ENCODE measurements at places on chromosomes 1 and 21.

GRCh38 chr1:206460836-206461426 is 9.3 kb upstream of the IKBKE start:
- peak; percentile 31 for DNase-seq

GRCh38 chr1:183360473-183360872 is 57.7 kb downstream of the NMNAT2 start:
- no peak for DNase-seq

- DNase-seq = no peak
Measured at GRCh38 chr1:225260319-225260718, 167.5 kb downstream of the LBR start.

DNA sequence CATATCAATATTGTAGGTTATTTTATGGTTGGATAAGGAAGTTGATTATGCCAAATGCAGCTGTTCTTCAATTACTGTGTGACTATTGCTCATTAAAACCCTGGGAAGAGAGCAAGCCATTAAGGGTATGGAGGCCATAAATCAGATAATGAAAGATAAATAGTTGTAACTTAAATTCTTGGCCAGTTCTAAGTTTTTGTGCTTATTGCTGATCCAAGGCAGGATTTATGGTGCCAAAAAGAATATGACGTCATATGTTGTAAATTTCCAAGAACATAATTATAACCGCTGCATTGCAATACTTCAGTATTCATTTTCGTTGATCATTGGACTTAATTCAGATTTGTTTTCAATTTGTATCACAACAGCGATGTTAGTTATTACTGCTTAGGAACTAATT is 211.6 kb downstream of the LRRC40 start:
- no peak for DNase-seq

DNA sequence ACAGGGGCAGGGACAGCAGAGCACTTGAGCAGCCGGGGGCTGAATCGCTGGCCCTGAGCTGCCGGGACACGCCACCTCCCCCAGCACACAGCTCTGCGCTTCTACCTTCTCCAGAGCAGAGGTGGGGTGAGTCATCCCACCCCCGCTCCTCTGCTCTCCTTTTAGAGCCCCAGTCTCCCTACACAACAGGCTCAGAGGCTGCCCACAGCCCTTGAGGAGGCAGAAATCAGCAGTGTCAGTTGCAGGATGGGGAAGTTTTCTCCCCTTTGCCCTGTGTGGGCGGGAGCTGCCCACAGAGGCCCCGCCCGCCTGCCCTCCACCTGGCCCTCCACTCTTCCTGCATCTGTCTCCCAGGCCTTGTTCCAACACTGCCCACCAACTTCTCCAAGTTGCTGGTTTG is 94.6 kb downstream of the STUM start:
- DNase-seq = peak; percentile 98

DNA sequence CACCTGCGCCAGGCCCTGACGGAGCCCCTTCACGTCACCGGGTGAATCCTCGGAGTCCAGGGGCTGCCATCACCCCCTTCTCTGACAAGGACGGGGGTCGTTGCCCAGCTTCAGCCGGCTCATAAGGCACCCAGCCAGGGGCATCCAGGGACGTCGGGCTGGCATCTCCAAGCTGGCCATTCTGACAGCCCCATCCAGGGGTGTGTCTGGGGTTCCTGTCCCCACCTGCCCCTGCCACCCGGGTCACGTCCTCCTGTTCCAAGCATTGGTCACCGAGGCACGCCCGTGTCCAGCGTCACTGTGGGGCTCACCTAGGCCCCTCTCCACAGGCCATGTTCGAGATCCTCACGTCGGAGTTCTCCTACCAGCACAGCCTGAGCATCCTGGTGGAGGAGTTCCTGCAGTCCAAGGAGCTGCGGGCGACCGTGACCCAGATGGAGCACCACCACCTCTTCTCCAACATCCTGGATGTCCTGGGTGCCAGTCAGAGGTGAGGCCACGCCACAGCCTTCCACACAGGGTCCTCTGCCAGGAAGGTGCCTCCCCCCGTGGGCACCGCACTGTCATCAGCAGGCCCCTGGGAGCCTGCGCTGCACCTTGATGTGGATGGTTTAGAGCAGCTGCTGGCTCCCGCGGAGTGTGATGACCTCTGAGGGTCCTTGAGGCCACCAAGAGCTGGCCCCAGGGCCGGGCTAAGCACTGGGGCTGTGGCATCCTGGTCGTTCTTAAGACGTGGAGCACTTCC is 14.8 kb downstream of the ARHGEF16 start:
- no peak for DNase-seq

DNA sequence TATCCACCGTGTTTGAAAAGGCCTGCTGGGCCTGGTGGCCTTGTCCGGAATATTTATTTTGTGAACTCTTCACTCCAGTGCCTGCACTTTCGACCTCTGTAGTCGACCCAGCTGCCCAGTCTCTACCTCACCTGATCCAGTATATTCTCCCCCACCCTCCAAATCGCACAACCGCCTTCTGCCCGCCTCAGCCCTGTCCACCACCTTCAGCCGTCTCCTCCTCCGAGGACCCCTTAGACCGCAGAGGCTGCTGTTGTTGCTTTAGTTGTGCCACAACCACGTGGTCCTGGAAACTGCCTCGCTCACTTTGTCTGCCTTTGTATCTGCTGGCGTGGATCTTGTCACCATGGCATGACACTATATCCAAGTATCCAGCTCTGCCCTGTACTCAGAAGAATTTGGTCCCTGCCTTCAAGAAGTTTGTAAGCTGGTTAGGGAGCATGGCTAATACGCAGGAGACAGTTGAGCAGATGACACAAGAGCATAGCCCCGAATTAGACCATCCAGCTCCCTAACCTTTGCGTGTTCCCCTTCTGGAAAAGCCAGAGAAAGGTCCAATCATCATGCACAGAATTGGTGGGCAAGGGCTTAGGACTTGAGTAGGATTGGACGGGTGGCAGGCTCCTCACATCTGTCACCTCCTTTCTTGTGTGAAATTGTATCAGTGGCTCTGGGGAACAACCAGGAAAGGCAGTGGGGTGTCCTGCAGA is 1.5 kb downstream of the PHGDH start:
- peak; percentile 55 for DNase-seq

DNA sequence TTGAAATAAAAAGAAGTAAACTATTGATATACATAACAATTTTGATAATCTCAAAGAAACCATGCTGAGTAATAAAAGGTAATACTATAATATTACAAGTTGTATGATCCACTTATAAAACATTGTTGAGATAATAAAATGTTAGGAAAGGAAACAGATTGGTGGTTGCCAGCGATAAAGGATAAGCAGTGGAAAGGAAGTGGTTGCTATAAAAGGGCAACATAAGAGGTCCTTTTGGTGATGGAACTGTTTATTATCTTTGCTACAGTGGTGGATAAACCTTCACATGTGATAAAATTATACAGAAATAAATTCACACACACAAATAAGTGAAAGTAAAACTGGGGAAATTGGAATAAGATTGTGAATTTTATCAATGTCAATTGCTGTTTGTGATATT is 15.1 kb downstream of the OR6F1 start:
- DNase-seq = no peak

DNA sequence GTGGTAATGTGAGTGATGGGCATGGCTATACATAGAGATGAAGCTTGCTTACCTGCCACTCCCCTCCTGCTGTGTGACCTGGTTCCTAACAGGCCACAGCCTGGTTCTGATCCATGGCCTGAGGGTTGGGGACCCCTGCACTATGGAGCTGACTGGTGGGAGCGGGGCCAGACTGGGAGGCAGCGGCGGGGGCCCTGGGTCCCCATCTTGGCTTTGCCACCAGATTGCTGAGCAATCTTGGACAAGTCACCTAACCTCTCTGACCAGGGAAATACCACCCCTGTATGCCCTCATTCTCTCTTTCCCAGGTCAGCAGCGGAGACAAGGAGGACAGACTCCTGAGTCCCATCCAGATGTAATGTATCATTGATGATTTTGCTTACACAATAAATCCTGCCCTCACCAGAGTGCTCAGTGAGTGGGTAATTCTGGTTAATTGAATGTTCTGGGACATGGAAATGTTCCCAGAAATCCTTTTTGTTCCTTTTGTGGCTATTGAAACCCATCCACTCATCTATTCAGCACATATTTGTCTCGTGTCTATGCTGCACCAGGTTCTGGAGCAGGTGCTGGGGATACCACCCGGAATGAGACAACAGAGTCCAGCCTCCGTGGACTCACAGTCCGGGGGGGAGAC is 4.1 kb upstream of the ARHGEF10L start:
- DNase-seq = no peak

- no peak for DNase-seq
Measured at GRCh38 chr1:100100202-100100601, 32.5 kb downstream of the SASS6 start.

DNA sequence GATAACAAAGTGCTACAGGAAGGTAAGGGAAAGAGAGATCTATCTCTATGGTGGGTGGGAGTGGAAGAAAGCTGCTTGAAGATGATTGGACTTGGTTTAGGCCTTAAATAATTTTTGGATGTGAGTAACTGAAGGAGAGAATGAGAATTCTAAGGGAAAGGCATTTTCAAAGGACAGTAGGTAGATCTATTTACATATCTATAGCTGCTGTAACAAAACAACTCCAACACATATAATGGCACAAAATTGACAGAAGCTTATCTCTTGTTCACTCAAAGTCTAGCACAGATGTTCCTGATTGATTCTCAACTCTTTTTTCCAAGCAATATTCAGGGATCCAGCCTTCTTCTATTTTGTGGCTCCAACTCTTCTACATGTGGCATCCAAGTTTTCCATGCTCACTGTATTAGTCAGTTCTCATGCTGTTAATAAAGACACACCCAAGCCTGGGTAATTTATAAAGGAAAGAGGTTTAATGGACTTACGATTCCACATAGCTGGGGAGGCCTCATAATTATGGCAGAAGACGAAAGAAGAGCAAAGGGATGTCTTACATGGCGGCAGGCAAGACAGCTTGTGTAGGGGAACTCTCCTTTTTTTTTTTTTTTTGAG is 3.1 kb upstream of the DDAH1 start:
- DNase-seq = no peak

- DNase-seq = no peak
Measured at GRCh38 chr1:236326432-236326831, 44.7 kb upstream of the ERO1B start.

GRCh38 chr1:162930532-162930931 is 69.6 kb upstream of the CCDC190 start:
- DNase-seq = no peak

- no peak for DNase-seq
Measured at GRCh38 chr1:115702959-115703358, 61.2 kb downstream of the VANGL1 start.

DNA sequence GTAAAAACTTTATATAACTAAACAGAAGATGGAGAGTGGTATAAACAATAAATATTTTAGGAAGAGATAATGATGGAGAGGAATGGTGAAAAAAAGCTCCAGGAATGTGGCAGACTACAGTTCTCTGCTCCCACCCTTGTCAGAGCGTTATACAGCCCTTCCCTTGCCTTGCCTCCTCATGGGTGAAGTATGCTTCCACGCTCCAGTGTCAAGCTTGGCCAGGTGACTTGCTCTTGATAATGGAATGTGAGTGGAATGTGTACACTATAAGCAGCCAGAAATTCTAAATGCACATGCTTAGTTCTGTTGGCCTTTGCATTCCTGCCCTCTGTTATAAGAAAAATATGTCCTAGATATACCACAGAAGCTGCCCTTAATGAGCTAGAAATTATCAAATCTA is 24.7 kb upstream of the POGK start:
- no peak for DNase-seq

GRCh38 chr1:219798283-219799030 is 129.9 kb downstream of the SLC30A10 start:
- DNase-seq = no peak

- peak; percentile 78 for DNase-seq
Measured at GRCh38 chr21:46325073-46325912, 1.3 kb downstream of the PCNT start.

DNA sequence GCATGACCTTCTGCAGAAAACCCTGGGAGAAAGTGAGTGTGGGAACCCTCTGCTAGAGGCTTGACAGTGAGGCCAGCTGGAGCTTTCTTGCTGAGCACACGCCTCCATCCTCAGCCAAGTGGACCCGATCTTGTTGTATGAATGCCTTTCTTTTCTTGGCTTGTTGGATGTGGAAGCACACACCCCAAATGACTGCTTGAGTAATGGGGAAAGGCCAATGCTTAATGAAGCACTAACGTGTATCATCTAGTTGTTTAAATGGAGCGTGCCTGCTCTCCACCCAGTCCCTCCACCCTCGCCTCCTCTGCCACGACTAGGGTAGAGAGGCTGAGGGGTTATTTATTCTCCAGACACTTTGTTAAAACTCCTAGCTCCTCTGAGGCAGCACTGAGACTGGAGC is 54.3 kb upstream of the IKBKE start:
- no peak for DNase-seq

- no peak for DNase-seq
Measured at GRCh38 chr21:27158967-27159366, 192.1 kb upstream of the ADAMTS5 start.

DNA sequence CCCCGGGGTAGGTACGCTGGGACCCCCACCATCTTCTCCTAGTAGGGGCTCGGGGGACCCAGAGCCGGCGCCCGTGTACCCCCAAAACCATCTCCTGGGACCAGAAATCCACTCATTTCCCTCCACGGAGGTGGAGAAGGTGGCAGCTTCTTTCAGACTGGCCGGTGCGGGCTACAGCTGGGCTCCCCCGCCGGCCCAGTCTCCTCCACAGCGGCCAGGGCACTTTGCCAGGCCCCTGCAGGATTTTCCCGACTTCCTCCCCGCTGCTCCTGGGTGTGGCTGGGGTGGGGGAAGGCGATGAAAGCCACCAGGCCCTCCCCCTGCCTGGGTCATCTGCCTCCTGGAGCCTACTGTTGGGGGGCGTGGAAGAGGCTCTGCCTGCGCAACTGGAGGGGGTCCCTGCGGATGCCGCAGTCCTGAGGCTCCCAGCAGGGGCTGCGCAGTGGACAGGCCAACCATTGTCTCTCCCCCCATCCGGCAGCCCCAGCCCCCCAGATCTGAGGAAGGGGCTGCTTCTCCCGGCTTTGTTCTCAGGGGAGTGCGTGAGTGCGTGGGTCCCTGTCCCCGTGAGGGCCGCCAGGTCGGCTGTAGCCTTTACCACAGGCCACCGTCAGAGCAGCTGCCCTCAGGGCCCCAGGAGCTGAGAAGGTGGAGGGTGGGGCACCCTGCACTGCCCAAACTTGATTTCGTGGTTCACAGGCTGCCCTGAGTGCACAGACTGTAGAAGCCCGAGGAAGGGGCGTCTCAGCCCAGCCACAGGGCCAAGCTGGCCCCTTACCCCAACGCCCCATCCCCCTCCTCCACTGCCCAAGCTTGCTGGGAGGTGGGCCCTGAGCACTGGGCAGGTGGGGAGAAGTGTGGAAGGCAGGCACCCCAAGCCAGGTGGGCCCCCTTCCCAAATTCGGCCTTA is 1.3 kb downstream of the AGRN start:
- DNase-seq = no peak

GRCh38 chr1:220682901-220683576 is 7.1 kb upstream of the C1orf115 start:
- DNase-seq = no peak

- no peak for DNase-seq
Measured at GRCh38 chr21:26195708-26196107, 25.1 kb upstream of the APP start.
